SK-N-DZ (cell line): ENCODE measurements at places on chromosomes 4 and X.

- DNase-seq = no peak
Observed at GRCh38 chr4:164997324-164997723, 19.9 kb upstream of the TRIM61 start.

- DNase-seq = no peak
Observed at GRCh38 chrX:122625821-122626220, 558.3 kb upstream of the GRIA3 start.

- no peak for DNase-seq
Observed at GRCh38 chr4:187075514-187075913, 351.9 kb upstream of the FAT1 start.

GRCh38 chr4:186757696-186758355 lies 34.2 kb upstream of the FAT1 start:
- DNase-seq = no peak

DNA sequence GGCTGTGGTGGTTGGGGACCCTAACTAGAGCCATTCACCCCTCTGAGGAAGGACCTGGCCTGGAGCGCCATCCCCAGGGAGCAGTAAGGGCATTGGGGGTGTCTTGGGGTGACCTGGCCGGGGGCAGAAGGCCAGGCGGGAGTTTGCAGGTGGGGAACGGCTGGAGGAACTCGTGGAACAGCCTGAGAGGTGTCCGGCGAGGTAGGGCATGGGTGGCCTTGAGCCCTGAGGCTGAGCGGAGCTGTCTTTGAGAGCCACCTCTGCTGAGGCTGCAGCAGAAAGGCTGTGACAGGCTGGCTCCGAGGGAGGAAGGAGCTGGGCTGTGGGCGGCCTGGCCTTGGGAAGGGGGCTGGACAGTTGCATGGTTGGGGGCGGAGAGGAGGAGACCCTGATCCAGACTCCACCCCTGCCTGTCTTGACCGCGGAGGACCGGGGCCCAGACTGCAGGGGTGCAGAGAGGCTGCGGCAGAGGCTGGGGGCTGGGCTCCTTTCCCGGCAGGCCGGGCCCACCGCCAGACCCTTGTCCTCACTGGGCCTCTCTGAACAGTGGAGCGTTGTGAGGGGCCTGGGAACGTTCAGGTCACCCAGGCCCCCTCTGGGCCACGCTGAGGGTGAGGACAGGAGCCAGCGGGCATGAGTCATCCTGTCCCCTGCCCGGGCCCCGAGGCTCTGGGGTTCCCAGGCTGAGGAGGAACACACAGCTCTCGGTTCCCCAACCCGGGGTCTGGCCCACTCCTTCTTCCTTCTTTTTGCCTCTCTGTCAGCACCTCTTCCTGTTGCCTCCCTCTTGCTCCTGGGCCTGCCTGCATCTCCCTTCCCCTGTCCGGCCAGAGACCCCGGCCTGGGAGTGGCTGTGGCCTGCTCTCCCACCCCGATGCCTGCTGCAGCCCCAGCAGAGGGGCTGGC lies 8.1 kb downstream of the SH3BP2 start:
- peak; percentile 71 for DNase-seq

GRCh38 chr4:119035951-119036737 lies 99.5 kb upstream of the MYOZ2 start:
- DNase-seq = no peak

DNA sequence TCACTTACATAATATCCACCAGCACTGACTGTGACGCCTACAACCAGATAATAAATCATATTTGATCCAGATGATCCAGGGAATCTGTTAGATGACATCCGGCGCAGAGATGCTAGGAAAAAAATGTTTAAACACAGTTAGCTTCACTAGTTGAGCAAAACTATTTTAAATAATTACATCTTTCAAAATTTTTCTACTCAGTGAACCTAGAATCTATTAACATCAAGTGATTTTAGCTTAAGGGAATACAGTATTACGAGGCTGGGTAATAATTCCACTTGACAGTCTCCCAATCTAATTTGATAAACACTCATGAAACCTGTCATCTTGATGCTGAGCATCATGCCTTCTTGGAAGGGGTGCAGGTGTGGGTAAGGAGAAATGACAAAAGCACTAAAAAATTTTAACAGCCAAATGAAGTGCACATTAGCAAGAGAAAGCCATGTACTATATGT lies 4.7 kb downstream of the MGARP start:
- DNase-seq = peak; percentile 90

- no peak for DNase-seq
Observed at GRCh38 chrX:37904833-37905232, 57.5 kb upstream of the DYNLT3 start.

DNA sequence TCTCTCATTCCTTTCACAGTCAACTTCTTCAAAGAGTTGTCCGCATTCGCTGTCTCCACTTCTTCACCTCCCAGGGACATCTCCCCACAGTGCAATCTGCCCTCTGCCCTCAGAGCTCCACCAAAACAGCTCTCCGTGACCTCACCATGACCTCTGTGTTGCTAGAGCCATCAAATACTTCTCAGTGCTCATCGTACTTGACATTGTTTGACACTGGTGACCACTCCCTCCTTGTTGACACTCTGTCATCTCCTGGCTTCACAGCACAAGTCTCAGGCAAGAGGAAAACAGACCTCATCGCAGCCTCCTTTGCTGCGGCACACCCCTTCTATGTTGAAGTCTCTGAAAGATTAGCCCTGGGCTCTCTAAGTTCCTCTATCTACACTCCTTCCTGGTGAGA lies 90.5 kb upstream of the CCDC160 start:
- DNase-seq = no peak

GRCh38 chr4:182536221-182536811 lies 293.1 kb downstream of the TENM3 start:
- DNase-seq = no peak

DNA sequence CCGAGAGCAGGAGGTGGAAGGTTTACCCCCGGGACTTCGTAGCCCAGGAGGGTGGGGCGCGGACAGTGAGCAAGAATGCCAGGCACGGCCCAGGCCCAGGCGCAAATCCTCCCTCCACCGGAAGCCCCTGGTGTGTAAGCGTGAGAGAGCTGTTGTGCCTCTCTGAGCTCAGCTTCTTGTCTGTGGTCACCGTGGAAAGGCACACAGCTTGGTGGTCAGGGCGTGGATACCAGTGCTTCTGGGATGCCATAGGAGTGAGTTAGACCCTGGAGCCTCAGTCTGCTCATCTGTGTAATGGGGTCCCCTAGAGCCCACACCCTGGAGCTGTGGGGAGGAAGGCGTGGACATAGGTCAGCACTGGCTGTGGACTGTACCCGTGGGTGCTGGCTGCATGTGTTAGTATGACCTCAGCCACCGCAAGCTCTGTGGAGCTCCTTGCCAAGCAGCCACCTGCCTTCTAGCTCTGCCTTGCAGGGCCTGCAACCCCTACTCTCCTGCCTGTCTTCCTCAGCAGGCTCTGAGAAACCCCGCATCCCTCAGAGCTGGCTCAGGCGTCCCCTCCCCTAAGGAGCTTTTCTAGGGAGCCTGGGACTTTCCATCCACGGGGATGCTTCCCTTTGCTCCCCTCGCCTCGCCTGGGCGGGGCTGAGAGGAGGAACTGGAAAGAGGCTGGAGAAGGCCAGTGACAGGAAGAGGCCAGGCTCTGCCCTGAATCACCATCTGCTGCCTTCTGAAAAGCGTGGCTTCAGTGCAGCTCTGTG lies 28.0 kb upstream of the AFAP1 start:
- DNase-seq = no peak

GRCh38 chr4:26685250-26685649 lies 101.4 kb downstream of the TBC1D19 start:
- no peak for DNase-seq

GRCh38 chr4:169222761-169223160 lies 48.0 kb downstream of the SH3RF1 start:
- DNase-seq = no peak

GRCh38 chr4:110898290-110898689 lies 275.4 kb upstream of the PITX2 start:
- DNase-seq = no peak

GRCh38 chrX:70402721-70403120 lies 20.4 kb upstream of the GDPD2 start:
- DNase-seq = no peak

DNA sequence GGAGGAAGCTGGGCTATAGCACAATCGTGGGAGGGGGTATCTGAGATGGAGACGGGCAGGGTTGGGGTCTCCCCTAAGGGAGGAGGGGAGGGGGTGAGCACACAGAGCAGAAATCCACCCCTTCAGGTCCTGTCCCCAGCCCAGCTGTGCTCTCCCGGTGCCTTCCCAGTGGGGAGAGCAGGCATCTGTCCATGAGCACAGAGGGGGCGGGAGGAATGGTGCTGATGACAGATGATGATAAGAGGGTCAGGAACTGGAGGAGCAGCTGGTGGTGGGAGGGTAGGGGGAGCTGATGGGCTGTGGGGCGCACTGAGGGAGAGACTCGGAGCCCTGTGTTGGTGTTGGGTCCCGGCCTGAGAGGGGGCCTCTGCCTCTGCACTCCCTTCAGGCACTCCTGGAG lies 8.6 kb downstream of the ATP2B3 start:
- DNase-seq = peak; percentile 85

- DNase-seq = no peak
Observed at GRCh38 chrX:119410027-119410819, 11.1 kb downstream of the SLC25A43 start.

GRCh38 chr4:110275871-110276270 lies 77.5 kb upstream of the ELOVL6 start:
- DNase-seq = no peak

DNA sequence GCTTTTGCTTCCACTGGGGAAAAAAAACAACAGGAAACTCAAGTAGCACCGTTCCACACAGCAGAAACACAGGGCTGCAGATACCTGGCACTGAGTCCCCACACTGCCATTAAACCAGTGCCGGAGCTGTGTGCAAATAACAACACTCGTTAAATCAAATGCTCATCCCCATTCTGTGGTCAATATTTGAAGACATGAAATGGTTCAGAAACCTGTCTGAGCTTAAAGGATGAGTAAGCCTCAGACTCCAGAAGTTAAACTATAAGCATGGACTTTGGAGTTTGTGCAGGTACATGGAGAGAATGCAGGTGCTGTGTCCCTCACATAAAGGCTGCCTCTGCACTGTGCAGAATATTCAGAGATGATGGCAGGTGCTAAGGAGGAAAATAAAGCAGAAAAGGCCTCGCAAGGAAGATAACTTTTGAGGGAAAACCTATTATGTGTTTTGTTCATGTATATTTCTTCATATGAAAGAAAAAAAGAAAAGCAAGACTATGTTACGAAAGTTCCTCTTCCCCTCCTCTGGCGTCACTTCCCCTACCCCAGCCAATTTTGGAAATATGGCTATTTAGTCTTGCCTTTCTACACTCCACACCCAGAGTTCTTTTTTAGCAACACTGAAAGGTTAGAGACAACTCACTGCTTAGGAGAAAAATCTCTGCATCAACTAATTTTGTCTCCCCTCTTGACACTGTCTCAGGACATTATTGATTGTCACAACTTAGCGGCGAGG lies 4.6 kb downstream of the MPP1 start:
- no peak for DNase-seq

- peak; percentile 19 for DNase-seq
Observed at GRCh38 chr4:174259580-174259979, 23.9 kb downstream of the FBXO8 start.

DNA sequence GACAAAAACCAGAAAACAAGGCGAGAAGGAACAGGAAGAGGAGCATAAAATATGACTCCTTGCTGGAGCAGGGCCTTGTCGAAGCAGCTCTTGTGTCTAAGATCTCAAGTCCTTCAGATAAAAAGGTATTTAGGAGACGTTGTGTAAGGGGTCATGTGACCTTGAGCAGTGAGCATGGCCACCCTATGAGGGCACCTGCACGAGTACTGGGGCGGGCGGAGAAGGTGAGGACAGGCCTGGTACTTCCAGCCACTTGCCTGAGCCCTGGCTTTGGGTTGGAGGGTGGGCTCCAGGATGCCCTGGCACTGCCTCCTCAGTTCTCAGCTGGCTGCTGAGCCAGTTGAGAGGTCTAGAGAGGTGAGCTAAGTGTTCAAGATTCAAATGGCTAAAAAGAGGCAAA lies 29.9 kb downstream of the NSD2 start:
- no peak for DNase-seq

DNA sequence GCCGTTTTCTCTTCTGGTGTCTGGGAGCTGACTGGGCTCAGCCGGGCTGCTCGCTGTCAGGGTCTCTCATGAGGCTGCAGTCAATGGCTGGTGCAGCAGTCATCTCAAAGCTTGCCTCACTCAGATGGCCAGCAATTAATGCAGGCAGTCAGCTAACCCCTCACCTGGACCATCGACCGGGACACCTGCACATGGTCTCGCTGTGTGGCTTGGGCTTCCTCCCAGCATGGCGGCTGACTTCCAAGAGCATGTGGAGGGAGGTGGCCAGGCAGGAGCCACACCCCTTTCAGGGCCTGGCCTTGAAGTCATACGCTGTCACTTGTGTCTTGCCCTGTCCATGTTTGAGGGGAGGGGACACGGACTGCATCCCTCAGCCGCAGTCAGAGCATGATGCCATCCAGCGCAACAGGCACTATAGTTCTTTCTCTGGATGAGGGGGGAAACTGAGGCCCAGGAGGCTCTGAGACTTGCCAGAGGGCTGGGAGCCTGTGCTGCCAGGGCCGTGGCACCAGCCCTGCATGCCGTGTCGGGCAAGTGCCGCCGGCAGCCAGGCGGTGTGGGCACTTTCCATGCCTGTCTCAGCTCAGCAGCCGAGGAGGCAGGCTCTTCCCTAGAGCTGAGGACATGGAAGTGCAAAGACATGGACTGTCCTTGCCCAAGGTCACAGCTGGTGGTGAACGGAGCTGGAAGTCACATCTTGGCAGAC lies 201.8 kb downstream of the AFAP1 start:
- DNase-seq = no peak

DNA sequence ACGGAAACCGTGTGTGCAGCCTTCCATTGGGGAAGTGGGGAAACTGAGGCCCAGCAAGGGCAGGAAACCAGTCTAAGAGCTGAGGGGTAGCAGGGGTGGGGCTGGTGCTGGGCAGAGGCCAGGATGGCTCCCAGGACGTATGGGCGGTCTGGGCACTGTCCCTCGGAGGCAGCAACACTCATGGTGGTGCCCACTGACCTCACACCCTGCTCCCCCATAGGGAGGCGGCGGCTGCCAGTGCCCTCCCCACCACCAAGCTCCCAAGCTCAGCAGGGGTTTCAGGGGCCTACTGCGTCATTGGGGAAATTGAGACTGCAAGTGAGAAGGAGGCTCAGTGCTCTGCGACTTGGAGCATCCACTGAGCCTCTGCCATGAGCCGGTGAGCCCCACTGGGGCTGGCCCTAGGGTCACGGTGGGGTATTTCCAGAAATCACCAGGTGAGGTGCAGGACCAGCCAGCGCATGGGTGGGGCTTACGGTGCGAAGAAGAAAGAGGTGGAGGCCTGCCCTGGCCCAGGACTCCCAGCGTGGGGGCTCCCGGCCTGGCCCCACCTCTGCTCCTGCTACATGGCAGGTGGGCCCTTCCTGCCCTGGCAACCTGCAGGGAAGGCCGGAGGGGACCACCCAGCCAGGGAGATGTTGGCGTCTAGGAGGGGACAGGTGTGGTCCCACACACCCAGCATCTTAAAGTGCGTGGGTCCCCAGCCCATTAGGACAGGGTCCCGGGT lies 915 bp downstream of the MSANTD1 start:
- no peak for DNase-seq
